ENCODE measurements at places on chromosomes 7 and 10.

GRCh38 chr7:46524350-46524749 is 603.3 kb upstream of the IGFBP3 start:
- DNase-seq: no peak

DNA sequence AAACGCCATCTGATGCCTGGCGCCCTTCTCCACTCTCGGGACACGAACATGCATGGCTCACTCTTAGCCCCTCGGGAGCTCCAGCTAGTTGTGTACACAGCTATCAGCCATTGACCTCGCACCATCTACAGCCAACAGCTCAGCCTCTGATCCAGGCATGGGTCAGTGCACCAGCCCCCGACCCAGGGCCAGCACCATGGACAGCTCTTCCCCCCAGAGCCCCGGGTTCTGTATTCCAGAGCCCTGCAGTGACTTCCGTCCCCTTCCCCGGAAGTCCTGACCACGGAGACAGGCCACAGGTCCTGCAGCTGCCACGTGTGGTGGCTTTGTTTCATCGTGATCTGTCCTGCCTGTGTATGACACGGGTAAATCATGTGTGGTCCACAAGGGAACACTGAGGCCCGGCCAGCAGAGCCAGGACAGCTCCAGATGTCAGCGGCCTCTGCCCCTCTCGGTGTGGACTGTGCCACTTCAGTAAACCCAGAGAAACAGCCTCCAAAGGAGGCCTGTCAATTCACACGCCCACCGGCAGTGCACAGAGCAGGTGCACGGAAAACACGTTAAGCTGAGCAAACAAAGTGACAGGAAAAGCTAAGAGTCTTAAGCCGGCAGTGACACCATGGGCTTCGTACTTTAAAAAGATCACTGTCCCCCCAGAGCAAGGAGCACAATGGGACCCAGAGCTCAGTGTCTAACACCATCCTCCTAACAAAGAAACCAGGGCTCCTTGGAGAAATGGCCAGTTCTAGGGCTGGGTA is 13.0 kb downstream of the STK32C start:
- no peak for DNase-seq

GRCh38 chr10:31999836-32000235 is 56.4 kb downstream of the KIF5B start:
- no peak for DNase-seq

- no peak for DNase-seq
Measured at GRCh38 chr7:106752367-106752766, 91.4 kb upstream of the CCDC71L start.

DNA sequence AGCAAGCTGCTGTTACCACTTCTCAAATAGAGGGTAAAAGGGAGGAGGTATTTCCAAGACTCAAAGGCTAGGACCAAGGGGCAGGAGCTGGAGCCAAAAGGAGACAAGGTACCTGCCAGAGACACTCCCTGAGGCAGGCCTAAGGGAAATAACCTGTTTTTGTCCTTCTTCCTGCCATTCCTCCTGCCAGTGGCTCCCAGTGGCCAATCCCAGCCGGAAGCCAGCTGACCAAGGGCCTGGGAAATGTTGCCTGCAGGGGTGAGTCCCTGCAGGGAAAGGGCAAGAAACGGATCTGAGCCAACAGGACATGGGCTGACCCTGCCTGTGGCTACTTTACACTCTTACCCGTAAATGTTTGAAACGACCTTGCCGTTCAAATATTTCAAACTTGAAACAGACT is 3.5 kb downstream of the CYTH3 start:
- no peak for DNase-seq

DNA sequence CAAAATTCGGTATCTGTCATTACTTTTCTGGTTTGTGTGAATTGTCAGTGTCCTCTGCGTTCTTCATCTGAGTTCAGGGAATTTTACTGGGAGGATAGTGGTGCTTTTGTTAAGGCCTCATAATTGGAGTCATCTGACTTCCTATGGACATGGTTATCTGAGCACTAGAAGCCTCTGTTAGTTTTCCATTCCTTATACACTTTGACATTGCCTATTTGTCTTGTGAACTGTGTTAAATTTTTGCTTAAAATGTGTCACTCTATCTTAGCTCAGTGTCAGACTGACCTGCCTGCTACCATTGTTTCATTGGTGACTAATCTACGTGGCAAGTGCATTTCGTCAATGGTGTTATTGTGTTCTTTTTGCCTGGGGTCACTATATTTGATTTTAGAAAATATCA is 253.3 kb downstream of the SEMA3A start:
- no peak for DNase-seq

- DNase-seq: no peak
Measured at GRCh38 chr7:106865130-106866041, at the start of gene PIK3CG. Gene PIK3CG (plus strand): TSS chr7:106865282. CDS start chr7:106867562, 2,280 bp downstream.

DNA sequence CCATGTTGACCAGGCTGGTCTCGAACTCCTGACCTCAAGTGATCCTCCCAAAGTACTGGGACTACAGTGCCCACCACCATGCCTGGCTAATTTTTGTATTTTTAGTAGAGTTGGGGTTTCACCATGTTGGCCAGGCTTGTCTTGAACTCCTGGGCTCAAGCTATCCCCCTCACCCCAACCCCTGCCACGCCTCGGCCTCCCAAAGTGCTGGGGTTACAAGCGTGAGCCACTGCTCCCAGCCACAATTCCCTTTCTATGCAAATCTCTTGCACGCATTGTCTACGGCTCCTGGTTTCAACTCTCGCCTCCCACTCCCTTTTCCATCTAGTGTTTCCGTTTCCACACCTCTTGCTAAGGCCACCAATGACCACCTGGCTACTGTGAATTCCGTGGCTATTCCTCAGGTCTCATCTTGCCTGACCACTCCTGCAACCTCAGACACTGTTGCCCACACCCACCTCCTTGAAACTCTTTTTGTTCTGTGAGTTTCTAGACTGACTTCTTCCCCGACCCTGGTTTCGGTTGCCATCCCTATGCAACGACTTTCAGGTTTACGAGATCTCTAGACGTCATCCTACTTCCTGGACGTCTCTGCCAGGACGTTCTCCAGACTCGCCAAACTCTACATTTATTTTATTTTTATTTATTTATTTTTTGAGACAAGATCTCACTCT is 3.4 kb downstream of the CLDN3 start:
- no peak for DNase-seq

DNA sequence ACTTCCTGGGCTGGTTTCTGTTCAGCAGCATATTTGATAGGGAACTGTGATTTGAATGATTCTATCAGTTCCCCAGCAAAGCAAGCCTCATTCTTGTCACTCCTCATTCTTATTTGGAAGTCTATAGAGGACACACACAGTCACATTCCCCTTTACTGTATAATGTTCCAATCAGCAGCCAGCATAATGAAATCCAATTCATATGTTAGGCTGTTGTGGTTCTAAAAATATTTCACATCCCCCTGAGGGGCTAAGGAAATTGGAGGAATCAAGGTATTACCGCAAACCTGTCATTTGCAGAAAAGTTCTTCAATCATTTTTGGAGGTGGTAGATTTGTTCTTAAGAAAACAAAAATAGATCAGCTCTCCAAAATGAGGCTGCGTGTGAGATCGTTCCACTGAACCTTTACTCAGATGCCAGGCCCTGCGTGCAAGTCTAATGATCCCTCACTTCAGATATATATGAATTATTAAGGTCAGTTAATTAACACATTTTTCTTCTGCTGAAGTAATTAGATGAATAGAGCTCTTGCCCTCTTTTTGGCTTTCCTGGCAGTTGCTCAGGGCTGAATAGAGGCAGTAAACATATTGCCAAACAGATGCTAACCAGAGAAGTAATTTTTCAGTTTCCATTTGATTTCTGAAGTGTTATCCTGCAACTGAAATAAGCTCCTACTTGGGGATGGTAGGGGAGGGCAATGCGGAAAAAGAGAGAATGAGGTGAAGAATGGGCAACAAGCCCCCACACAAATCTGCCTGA is 31.8 kb downstream of the LSMEM1 start:
- DNase-seq: no peak

- DNase-seq: no peak
Measured at GRCh38 chr7:16446508-16446907, 19.0 kb downstream of the SOSTDC1 start.

DNA sequence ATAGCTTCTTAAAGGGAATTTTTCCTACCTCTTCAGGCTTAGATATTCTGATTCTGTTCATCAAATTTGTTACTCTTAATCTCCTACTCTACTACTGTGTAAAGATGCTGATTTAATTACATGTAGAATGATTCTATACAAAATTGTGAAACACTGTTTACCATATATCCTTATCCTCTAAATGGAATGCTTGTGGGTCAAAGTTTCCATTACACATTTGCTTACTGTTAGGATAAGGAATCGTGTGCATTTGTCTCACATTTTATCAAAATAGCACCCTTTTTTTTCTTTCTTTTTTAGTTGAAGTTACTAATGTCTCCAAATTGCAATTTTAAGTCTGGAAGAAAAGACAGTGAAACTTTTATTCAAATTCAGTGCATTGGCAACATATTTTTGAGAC is 65.3 kb downstream of the TFEC start:
- DNase-seq: no peak

DNA sequence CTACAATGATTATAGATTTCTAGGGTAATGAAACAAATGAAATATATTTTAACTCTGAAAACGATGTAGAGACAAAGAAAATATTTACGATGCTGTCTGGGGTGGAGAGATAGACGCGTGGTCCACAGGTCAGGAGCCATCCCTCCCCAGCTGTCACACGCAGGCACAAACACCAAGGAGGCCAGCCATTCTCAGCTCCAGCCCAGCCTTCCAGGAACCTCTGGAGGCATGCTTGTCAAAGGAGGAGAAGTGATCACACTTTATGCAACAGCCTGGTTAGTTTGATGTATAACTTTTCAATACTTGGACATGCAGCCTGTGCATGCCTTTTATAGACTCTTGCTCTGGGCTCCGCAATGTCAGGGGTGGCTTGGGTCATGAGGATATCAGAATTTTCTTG is 391.5 kb upstream of the MGMT start:
- no peak for DNase-seq

GRCh38 chr7:42877862-42878261 is 34.0 kb downstream of the C7orf25 start:
- no peak for DNase-seq

GRCh38 chr7:698515-699475 is 27.7 kb upstream of the DNAAF5 start:
- DNase-seq: no peak

DNA sequence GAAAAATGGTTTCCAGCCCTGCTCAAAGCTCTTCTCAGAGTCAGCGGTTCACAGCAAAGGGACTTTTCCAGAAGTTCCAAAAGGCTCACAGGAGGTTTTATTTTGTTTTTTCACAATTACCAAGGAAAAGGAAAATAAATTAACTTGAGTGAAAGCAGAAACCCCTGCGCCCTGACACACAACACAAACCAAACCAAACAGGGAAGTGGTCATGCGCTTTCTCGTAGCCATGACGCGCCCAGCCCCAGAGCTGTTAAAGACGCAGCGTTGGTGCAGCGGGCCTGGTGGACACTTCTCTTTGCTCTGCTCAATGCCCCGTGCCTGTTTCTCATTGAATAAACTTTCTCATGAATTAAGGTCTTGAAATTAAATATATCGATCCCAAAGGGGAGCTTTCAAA is 134.4 kb upstream of the LYZL2 start:
- no peak for DNase-seq

DNA sequence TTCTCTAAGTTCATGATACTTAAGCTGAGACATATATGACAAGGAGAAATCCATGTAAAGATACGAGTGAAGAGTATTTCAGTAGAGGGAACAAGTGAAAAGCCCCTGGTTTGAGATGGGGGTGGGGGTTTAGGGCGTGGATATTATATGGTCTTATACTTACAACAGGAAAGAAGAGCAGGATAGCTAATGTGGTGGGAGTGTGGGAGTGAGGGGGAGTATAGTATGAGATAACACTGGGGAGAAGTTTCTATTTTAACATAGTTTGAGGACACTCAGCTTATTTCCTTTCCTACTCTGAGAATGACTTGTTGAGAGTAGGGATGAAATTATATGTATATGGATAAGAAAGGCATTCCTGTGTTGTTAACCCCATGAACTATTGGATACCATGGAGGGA is 36.5 kb downstream of the MCU start:
- DNase-seq: no peak

DNA sequence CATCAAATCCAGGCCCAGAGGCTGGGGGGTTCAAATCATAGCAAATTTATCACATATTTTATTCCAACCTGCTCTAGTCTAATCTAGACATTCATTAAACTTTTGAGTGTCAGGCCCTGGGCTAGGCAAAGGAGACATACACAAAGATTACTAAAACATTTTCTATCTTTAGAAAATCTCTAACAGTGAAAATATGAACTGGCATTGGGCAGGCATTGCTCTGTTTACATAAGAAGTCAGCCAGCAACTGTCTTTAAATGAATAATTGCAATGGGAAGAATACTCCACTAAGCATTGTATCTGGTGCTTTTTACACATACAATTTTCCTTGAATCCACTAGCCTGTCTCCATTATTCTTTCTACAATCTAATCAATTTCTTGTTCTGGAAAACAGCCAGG is 222.5 kb upstream of the LRRN3 start:
- DNase-seq: peak; percentile 6

- peak; percentile 50 for DNase-seq
Measured at GRCh38 chr7:77415476-77415822, 700 bp downstream of the GSAP start.

GRCh38 chr10:32298075-32298812 is 48.7 kb downstream of the EPC1 start:
- DNase-seq: no peak

DNA sequence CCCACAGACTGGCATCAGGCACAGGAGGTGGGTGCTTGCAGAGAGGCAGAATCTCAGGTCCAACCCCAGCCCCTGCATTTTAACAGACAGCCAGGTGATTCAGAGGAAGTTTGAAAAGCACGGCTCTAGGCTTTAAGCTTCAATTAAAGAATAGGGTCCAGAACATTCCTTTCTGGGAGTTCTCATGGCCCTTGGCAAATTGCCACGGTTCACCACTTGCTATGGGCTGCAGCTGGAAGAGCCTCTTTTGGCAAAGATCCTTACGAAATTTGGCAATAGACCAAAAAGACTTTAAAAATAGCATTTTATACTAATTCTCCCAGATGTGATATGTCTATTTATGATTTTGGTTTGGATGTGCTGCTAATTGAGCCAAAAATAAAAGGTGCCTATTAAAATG is 148.1 kb downstream of the ITGA8 start:
- no peak for DNase-seq

- peak; percentile 34 for DNase-seq
Measured at GRCh38 chr7:489876-490275, 29.8 kb downstream of the PDGFA start.

DNA sequence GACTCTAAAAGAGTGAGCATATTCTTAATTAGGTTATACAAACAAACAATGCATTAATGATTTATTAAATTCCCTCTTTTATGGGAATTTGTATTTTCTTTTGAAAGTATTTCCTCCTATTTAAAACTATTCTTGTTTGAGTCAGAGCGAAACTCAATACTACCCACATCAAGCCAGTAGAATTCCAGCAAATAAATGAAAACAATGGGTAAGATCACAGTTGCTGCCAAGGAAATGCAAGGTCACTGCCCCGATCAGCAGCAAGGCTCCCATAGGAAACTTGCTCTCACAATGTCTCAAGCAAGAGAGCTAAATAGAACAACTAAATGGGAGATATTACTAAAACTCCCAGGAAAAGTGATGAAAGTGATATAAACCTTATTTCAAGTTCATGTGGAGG is 206.3 kb downstream of the THSD7A start:
- DNase-seq: no peak

- no peak for DNase-seq
Measured at GRCh38 chr7:35334506-35334905, 80.6 kb upstream of the TBX20 start.

- DNase-seq: no peak
Measured at GRCh38 chr10:122348935-122349361, 25.6 kb upstream of the PLEKHA1 start.

Measured in T47D (cell line).